ENCODE measurements at places on chromosomes 5 and 9.

DNA sequence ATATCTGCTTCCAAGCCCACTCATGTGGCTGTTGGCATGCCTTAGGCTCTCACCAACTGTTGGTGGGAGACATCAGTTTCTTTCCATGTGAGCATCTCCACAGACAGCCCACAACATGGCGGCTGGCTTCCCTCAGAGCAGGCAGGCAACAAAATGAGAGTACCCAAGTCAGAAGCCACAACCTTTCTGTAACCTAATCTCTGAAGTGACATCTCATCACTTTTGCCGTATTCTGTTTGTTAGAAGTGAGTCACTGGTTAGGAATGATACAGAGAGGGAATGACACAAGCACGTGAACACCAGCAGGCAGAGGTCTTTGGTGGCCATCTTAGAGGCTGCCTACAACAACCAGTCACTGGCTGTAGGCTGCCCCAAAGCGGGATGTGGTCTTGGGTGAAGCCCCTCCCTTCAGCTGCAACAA, 88.6 kb upstream of the RASGRF2 start:
- DNase-seq: no peak

GRCh38 chr5:133475986-133476385, 136.4 kb downstream of the FSTL4 start:
- no peak for DNase-seq

- no peak for DNase-seq
These were observed 10.2 kb downstream of the RECK start for GRCh38 chr9:36046923-36047322.

DNA sequence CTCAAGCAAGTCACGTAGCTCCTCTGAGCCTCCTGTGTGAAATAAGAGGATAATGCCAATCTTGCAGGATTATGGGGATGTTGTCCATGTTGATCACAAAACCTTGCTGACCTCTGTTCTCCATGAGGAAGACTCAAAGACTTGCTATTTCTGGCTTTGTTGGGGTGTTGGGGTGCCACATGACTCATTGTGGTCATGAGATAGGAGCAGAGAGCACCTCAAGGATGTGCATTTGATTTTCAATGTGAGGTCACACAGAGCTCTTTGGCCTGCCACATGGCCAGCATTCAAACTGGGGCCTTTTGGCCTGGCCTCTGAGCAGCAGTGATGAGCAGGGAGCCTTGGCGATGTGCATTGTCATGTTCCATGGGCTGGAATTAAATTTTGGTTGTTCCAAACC, 380.3 kb downstream of the GADD45G start:
- DNase-seq: no peak

DNA sequence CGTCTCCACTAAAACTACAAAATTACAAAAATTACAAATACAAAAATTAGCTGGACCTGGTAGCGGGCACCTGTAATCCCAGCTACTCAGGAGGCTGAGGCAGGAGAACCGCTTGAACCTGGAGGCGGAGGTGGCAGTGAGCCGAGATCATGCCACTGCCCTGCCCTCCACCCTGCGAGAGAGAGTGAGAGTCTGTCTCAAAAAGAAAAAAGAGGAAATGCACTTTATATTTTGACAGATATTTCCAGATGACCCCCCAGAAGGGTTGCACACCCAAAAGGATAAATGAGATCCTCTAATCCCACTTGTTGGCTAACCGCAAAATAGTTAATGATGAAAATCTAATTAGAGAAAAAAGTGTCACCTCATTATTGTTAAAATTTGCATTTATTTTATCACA, 2.2 kb downstream of the HSDL2 start:
- no peak for DNase-seq

GRCh38 chr5:10724781-10725507, 36.1 kb downstream of the DAP start:
- peak; percentile 62 for DNase-seq

DNA sequence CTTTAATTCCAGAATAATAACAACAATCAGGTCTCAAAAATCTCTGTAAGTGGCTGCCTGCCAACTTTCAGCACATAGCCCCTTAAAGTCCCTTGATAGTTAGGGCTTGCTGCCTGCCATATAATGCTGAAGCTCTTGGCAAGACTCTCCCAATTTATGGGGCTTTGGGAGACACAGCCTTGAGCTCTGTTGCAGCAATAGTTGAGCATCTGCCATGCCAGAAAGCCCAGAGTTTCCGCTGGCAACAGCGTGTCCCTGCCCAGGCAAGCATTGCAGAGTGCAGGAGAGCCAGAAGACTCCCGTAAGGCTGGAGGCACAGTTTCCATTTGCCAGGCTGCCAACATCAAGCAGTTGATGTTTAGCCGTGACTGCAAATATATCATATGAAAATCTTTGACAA, 678.5 kb upstream of the NUDT12 start:
- DNase-seq: no peak

- no peak for DNase-seq
These were observed 392.0 kb upstream of the SGCD start for GRCh38 chr5:155934964-155935363.

Data from NCI-H774 (cell line).